ENCODE measurements at places on chromosomes 5 and 9.

DNA sequence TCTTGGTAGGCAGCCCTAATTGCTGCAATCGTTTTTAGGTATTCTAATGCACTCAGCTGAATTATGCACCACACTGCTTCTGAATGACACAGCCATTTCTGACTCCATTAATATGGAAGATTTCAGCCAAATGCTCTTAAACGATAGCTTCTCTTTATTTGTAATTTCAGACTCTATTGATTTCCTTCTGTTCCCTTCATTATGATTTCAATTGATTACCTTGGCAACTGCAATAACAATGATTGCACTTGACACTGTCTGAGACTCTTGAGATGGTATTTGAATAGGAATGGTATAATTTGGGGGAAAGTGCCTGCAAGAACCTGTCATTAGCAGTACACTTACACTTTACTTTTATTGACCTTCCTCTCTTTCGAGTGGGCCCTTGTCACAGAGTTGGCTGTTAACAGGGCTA lies 296.1 kb upstream of the DMAC1 start:
- ATAC-seq = no peak

- ATAC-seq = no peak
Observed at GRCh38 chr9:126403397-126403796, 76.8 kb downstream of the MVB12B start.

GRCh38 chr9:111959468-111960359 lies 63.1 kb downstream of the UGCG start:
- ATAC-seq = peak; percentile 94

DNA sequence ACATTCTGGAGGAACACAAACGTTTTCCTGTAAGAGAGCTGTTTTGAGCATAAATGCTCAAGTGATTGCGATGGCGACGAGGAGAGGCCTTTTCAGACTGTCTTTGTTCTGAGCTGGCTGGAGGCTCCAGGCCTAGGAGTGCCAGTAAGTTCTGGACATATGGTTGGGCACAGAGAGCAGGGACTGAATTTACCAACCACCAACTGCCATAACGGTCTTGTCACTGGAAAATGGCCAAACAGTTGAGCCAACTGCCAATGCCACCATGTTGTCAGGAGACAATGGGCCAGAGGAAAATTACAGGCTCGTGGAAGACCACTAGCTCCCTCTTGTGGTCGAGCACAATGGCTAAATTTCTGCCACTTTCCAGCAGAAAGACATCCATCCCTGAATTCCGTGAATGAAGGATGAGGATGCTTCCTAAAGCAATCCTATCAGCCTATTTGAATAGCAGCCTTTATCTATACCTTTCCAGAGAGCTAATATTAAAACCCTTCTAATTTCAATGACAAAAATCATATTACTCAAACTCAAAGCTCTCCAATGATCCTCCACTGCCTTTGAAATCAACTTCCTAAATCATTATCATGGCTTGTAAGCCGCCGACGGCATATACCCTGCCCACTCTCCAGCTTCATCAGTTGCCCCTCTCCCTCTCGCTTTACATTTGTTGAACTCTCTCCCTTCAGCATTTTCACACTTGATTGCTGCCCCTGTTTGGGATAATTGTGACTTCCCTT lies 66.9 kb upstream of the GLIS3 start:
- ATAC-seq = peak; percentile 65

GRCh38 chr9:119963258-119963797 lies 594.1 kb upstream of the BRINP1 start:
- no peak for ATAC-seq

DNA sequence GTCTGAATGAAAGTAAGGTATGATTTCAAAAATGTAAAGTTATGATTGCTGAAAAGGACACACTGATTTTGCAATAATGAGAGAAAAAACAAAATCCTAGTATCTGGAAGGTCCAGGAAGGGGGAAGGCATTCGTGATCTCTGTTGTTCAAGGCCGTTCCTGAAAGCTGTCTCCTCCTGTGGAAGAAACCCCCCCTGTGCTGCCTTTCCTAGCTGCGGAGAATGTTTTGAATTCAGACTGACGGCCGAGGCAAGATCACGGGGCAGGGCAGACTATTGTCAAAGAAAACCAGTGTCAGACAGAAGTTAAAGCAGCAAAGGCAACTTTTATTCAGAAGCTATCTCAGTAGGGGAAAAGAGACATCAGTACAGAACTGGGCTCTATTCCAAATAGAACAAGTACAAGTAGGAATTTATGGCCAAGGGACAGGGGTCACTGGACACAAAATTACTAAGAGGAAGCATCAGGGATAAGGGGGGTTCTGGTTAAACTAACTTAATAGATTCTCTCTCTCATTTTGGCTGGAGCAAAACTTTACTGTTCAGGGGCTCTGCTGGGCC lies 61.9 kb upstream of the IGFBPL1 start:
- no peak for ATAC-seq

- ATAC-seq = no peak
Observed at GRCh38 chr9:36471359-36471758, 71.3 kb upstream of the RNF38 start.

DNA sequence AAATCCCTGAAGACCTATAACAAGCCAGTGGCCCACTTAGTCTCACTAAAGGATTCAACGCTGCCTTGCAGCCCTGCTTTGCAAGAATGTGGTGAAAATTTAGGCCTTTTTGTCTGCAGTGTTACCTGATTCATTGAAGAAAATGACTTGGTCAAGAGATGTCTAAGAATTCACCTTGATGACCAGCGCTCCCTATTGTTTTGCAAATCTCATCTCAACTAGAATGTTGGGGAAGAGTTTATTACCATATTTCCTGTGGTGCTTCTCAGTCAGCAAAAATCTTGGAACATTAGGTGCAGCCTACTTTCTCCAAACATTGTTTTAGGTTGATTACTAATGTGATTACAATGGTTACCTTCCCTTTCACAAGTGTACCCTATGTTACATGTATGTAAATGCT lies 53.5 kb downstream of the PLK2 start:
- ATAC-seq = no peak

- peak; percentile 84 for ATAC-seq
Observed at GRCh38 chr5:176784218-176785165, 25.9 kb upstream of the UNC5A start.

DNA sequence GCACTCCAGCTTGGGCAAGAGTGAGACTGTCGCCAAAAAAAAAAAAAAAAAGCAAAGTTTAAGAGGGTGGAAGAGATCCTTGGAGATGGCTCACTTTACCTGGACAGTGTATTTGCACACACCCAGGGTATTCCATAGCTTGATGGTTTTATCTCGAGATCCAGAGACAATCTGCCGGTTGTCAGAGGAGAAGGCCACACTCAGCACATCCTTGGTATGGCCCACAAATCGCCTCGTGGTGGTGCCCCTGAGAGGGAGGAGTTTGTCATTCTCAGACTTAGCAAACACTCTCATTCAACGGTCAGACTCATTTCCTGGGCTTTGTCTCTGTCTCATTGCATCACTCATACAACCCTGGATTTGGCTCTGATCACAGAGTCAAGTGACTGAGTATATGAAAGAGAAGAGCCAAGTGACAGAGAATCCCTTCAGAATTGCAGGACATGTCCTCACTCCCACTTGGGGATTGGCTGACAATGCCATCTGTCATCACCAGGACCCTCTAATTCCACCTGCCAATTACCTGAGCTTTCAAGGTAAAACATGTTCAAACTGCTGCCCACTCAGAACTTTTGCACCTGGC lies 2.2 kb downstream of the RACK1 start:
- ATAC-seq = peak; percentile 46

GRCh38 chr5:19064094-19064493 lies 923.9 kb downstream of the CDH18 start:
- no peak for ATAC-seq

DNA sequence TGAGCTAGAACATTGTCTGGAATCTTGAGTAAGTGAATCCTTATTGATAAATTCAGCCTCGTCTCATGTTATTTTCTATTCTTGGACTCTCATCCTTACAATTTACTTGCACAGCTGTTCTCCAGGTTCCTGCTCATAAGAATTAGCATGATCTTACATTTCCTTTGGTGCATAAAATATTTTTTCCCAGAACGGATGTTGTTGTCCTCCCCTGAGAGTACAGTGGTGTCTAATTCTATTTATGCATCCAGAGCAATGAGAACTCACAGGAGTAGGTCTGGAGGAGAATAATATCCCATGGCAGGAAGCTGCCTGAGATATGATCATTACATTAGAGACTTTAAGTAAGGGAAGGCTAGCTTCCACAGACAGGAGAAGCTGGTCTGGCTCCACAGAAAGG lies 178.4 kb upstream of the MAST4 start:
- no peak for ATAC-seq

GRCh38 chr9:80305136-80305535 lies 733.4 kb downstream of the TLE4 start:
- ATAC-seq = no peak

DNA sequence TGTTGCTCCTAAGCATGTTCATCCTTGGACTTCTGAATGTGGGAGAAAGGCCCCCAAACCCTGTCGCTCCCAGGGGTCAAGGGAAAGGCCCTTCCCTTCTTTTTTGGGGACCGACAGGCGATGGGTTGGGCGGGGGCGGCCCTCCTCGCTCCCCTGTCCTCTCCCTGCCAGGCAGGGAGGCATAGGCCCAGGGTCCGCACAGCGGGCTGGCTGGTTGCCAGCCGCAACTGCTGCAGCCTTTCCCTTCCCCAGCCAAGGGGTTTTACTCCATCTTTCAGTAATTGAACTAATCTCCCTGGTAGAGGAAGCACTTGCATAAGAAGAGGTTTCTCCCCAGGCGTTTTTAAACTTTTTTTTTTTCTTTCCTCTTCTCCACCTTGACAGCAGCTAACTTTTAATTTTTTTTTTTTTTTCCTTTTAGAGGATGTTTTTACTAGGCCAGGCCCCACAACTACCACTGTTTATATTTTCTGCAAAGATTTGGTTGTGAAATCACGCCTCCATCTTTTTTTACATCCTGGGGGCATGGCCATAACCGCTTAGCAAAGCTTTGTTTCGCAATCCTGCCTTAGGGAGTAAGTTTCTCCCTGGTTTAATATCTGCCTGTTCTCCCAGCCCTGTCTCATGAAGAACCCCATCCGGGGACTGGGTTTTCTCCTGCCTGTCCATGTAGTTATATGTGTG lies 216.9 kb upstream of the ZNF608 start:
- ATAC-seq = no peak

GRCh38 chr5:9785751-9786150 lies 155.6 kb upstream of the TAS2R1 start:
- no peak for ATAC-seq

Measured in esophagus mucosa (tissue), 1 donor.